Suppressor macrophage treated with lipopolysaccharide for 4 hours (primary cell): ENCODE measurements at places on chromosomes 16 and 17.

- DNase-seq: no peak
Measured at GRCh38 chr16:49597796-49598195, 224.2 kb downstream of the C16orf78 start.

DNA sequence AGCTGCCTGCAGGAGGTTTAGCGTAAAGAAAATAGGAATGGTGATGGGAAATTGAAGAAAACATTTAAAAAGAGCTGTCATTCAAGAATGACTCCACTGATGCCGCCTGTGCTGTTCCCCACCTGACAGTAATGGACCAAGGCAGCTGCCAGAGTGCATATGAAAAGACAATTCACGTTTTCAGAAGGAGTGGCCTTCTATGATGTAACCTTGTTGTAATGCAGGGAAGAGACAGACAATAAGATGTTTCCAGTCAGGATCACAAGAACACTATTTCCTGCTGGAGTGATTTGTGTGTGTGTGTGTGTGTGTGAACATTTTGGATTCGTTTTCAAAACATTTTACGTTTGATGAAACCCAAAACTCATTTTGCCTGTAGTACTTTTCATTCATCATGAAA lies 203.7 kb downstream of the LGALS9B start:
- DNase-seq: no peak

GRCh38 chr16:26334218-26335111 lies 642.7 kb downstream of the HS3ST4 start:
- peak; percentile 64 for DNase-seq

DNA sequence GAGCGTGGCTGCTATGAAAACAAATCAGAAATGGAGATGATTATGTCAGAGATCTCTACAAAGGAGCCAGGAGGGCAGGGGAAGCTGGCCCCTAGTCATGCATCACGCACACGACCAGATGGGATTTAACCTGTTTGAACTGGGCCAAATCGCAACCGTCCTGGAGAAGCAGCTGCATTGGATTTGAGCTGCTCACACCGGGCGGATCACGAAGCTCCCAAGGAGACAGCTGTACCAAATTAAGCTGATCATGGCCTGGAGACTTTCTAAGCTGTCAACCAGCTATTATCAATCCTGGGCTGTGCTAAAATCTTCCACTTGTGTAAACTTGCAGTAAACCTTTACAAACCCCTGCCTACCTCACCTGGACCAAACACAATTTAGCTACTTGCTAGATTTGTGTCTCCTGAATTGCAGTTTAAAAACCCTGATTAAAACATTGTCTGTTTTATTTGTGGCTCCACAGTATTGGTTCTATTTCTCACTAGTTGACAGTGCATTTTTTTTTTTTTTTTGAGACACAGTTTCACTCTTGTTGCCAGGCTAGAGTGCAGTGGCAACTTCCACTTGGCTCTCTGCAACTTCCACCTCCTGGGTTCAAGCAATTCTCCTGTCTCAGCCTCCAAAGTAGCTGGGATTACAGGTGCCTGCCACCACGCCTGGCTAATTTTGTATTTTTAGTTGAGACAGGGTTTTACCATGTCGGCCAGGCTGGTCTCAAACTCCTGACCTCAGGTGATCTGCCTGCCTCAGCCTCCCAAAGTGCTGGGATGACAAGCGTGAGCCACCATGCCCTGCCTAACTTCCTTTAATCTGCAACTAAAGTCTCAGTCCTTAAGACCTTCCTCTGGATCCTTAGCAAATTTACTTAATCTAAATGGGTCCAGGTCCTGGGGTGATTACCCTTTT lies 98.3 kb upstream of the GRIN2A start:
- no peak for DNase-seq

- DNase-seq: peak; percentile 37
Measured at GRCh38 chr16:84176192-84177053, 10.4 kb downstream of the TAF1C start.

DNA sequence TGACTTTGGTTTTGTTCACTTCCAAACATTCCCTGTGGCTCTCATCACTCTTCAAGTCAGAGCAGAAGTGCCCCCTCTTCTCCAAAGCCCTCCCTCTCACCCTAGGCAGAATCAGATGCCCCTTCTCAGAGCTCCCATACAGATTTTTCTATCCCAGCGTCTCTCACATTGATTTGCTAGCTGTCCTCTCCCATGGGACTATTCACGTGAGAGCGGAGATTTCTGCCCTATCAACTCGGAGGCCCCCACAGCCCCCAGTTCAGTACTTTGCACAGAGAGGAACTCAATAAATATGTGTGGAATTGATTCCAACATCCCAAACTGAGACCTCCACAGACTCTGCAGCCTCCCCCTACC lies 182.6 kb downstream of the C16orf78 start:
- DNase-seq: no peak

- no peak for DNase-seq
Measured at GRCh38 chr16:30850246-30850645, 43.6 kb downstream of the BCL7C start.

DNA sequence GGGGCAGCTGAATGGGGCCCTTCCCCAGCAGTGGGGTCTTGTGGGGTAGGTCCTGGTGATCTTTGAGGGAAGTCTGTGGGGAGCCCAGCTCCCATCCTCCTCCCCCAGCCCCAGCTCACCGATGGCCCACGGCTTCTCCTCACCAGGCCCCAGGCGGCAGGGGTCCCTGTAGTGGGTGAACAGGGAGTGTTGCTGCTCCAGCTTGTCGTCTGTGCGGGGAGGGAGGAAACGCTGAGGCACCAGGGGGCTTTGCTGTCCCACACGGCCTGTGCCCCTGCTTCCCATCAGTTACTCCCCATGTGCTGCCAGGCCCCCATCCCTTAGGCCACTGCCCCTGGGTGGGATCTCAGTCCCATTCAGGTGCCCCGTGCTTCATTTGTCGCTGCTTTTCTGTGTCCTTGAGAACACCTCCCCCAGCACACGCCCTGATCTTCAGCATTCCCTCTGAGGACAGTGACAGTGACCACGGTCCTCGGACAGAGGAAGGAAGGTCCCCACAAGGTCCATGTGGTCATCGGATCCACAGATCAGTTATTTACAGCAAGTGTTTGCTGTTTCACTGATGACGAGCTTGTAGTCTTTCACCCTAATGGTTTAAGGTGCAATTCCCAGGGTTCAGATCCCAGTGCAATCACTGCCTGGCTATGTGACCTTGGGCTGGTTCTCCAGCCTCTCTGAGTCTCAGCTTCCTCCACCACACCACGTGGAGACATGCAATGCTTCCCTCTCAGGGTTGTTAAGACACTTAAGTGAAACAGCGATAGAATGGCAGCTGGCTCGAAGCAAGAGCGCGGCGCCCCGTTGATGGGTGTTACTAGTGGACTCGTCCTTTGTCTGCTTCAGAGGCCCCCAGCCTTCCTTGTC lies 53.1 kb downstream of the PRMT7 start:
- DNase-seq: peak; percentile 25
